Epithelial cell of prostate (primary cell): ENCODE measurements at places on chromosomes 7 and 10.
A peak's percentile ranks its signal among the peaks of the same experiment; 100 is the strongest.

DNA sequence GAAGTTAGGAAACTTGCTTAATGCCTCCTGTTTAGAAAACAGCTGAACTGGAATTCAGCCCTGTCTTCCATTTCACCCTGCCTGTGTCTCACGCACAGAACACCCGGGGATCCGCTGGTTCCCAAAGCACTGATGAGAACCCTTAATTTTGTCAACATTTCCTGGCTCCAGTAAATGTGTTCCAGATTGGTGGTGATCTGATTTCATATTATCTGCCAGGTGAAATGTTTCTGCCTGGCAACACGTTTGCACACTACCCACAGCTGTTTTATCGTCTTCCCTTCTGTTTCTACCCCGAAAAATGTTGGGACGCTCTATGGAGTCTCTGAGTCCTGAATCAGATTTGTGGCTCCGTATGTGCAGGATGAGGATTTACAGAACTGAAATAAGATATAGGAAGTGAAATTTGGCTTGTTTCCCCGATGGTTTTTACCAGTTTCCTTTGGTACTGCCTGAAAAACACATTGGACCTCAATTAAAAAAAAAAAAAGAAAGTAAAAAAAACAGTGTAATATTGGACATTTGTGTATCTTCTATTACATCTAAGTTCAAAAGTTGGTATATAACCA, 29.0 kb downstream of the MRC1 start:
- DNase-seq, result no peak

GRCh38 chr10:122657729-122658128, 41.9 kb downstream of the C10orf120 start:
- DNase-seq, result no peak

DNA sequence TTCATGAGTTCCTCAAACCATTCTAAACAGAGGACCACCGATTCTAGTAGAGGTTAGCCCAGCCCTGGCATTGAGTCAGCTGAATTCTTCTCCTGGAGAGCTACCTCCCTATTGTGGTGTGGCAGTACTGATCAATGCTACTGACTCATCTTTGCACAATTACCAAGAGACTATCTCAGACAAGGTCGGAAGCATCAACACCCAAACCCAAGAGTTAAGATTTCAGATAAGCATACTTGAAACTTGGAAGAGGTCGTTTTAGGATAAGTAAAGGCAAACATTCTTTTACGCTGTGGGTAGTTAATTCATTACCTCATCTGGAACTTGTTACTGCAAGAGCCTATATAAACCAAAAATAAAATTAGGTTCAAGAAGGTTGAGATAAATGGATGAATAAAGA, 154.6 kb upstream of the NRBF2 start:
- peak; percentile 6 for DNase-seq

- no peak for DNase-seq
These were observed 17.5 kb downstream of the PRF1 start for GRCh38 chr10:70584909-70585544.

DNA sequence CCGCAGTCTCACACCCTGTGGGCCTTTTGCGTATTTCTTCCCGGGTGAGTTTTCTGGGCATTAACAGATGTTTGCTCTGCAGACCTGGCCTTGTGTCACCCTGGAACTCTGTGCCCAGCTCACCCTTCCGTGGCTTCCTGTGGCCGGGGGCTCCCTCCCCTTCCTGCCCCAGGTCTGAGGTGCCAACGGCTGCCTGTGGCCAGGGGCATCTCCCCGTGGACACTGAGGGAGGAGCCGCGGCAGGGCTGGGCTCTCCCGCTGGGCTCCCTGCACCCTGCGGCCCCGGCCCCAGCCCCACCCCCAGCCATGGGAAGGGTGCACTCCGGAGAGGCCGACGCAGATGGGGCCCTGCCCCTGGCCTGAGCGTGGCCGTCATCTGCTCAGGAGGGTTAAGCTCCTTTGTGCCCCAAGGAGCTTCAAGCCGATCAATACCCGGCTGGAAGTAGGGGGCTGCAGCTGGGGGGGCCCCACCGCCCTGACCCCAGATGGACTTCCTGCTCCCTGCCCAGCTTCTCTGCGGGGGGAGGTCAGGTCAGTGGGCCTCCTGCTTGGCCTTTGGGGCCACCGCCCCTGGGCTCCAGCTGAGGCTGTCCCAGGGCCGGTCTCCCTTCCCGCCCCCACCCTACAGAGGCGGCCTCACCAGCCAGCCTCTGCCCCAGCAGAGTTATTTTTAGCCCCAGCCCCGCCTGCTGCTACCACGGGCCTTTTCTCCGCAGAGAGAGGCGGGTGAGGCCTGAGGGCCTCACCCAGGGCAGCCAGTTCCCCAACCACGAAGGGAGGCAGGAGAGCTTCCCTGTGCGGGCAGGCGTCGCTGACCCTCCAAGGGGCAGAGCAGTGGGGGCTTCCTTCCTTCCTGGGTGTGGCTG, 24.2 kb downstream of the PWWP2B start:
- DNase-seq, result no peak

- DNase-seq, result no peak
These were observed 40.4 kb upstream of the AGMO start for GRCh38 chr7:15602236-15602635.

DNA sequence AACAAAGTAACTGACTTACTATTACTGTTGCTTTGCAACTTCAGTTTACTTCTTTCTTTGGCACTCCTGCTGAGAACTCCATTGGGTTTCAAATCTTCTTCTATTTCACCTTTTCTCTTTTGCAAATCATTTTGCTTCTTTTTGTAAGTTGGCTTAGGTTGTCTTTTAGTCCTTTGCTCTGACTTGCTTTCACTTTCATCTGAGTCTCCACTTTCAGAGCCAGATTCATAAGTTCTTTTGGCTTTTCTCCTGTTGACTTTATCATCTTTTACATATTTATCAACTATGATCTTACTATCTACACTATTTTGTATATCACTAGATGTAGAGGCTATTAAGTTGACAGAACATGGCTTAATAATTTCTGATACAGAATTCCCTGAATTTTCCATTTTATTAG, 73.4 kb downstream of the NRBF2 start:
- DNase-seq, result no peak

- no peak for DNase-seq
These were observed 20.7 kb downstream of the COX15 start for GRCh38 chr10:99711129-99711719.

DNA sequence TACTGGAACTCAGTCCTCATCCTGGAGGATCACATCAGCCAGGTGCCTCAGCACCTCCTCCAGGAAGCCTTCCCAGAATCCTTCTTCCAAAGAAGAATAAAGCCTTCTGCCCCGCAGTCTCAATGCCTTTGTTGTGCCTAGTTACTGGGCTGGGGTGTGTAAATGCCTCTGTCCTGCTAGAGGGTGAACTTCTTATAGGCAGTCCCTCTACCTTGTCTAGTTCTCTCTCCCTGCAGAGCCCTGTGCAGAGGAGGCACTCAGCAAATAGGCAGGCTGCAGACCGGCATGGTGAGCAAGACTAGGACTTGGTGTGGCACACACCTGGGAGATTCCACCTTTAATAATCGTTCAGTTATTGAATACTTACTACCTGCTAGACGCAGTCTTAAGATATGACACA, 104.7 kb upstream of the PCBD1 start:
- no peak for DNase-seq

DNA sequence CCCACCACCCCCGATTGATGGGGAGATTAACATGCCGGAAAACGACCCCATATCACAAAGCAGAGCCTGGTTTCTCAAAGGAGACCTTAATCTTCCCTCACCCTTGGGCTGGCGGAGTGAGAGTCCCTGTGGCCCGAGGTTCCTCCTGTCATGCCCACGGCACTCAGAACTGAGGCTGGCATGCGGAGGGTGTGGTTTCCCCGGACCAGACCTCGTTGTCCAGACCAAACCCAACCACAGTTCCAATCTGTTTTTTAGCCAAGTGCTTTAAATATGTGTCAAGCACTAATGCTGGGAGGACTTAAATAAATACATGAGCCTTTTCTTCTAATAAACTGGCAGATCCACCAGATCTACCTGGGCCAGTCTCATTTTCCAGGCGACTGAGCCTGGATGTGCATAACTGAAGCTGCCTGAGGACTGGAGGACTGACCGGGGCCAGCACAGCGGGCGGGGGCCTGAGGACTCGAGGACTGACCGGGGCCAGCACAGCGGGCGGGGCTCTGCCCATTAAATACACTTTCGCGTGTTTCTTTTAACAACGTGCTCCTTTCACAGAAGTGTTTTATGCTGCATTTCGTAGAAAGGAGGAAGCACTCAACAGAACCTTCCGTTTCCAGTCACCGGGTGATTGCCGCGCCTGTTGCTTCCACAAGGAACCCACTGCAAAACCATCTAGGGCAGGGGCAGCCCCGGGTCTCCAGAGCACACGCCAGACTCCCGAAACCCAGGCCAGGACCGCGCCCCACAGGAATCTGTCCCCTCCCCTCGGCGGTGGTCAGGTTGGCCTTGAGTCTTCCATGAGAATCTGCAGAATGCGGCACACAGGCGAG, 334.6 kb downstream of the PTPRN2 start:
- DNase-seq, result no peak

DNA sequence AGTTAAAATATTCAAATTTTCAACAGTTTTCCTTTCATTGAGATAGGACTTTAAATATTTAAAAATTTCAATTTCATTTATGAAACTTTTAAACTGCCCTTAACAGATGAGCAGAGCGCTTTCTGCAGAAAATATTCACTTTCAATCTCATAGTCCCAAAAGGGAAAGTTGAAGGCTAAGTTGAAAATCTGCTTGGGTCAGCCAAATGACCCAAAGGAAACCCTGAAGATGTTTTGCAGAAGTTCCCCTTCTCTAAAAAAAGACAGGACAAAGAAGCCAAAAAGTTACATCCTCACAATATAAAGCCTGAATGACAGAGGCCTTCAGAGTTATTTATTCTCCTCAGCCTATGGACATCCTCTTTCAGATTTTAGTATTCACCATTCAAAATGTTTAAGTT, 17.6 kb upstream of the SCIN start:
- no peak for DNase-seq

- no peak for DNase-seq
These were observed 240.8 kb downstream of the PTEN start for GRCh38 chr10:88104223-88104622.

DNA sequence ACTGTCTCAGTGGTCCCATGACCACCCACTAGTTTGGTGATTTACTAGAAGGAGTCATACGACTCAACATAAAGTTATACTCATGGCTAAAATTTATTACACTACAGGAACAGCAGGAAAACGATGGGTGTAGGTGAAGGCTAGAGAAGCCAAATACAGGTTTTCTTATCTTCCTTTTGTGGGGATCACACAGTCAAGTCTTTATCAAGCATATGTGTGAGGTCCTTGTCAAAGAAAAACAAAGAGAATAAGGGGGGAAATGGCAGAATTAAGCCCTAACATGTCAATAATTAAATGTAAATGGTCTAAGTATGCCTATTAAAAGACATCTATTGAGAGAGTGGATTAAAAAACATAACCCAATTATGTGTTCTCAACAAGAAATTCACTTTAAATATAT, 47.8 kb upstream of the UBN2 start:
- no peak for DNase-seq

GRCh38 chr10:111221682-111222480, 145.1 kb downstream of the ADRA2A start:
- no peak for DNase-seq

- DNase-seq, result peak; percentile 65
These were observed 24.9 kb downstream of the NRBF2 start for GRCh38 chr10:63157845-63158624.

DNA sequence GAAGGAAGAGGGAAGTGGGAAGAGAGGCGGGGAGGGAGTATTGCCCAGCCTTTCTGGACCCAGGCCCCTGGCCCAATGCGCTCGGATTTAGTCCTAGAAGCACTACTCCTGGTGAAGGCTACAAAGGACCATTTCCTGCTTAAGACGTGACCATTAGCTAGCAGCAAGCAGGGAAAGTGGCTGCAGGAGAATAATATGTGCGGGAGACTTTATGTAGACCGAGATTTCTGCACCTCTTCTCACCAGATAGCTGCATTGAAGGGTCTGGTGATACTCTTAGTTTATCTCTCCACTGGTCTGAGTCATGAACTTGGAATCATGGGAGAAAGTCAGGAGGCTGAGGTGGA, 3.1 kb downstream of the VAX1 start:
- DNase-seq, result no peak

DNA sequence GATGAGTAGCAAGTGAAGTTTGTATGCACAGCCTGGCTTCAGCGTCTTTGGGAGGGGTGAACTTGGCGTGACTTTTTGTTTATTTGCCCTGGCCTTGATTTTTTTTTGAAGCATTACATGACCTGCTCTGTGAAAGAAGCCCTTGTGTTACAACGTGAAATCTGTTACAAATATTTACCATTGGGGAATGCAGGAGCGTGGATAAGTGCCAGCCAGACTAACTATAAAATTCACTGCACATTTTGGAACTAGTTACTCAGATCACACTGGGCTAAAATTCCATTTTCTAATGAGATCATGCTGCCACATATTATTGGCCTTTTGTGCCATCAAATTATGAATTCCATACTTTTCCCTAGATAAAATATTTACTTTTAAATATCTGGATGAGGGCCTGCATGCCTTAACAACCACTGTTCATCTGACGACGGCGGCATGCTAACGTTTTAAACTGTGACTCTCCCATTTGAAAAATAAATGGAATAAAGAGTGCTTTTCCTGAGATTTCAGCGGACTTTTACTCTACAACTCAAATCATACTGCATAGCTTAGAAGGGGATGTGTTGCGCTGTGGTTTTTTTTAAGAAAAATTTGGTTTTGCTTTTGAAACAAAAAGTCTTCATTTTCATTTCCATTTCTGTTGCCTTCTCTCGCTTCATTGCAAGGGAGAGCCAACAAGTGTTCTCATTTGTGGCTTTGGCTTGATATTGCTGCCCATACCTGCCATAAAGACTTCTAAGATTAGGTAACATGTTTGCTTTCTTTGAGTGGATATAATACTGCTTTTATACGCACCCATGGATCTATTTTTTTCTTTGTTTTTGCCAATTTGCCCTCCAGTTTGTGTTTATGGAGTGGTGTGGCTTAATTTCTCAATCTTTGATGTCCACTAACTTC, 352.2 kb downstream of the TFEC start:
- DNase-seq, result no peak

DNA sequence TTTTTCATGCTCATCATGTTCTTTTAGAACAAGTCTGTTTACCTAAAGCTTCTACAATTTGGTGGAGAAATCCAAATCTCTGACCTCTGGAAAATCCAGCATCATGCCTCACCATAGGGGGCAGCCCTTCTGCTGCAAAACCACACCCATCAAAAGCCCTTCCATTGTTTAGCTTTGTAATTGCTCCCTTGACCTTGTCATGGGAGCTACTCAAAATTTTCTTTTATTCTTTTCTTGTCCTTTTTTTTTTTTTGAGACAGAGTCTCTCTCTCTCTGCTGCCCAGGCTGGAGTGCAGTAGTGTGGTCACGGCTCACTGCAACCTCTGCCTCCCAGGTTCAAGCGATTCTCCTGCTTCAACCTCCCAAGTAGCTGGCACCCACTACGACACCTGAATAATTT, 234.4 kb downstream of the NEBL start:
- no peak for DNase-seq
